ENCODE measurements at places on chromosomes 3 and 15.

GRCh38 chr15:57427367-57427821, 51.1 kb downstream of the CGNL1 start:
- no peak for DNase-seq

DNA sequence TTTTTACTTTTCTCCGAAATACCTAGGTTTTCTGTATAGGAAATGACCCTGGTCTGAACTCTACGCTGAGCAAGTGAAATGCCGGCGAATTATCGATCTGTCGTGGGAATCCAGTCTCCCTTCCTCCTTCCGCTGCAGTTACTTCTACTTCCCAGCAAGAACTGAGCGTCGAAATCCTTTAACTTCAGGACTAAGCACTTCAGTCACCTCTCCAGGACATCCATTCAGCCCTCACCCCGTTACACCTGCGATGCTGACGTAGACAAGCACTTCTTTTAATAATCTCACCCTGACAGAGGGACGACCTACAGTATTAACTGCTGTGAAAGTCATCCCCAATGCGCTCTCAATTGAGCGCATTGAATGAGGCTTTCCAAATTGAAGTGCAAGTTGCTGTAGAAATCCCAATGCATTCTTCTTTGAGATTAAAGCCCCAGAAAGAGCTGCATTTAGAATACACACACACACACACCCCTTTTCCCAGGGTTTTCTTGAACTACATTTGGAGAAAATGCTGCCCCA, 1.3 kb downstream of the TOP2B start:
- no peak for DNase-seq

DNA sequence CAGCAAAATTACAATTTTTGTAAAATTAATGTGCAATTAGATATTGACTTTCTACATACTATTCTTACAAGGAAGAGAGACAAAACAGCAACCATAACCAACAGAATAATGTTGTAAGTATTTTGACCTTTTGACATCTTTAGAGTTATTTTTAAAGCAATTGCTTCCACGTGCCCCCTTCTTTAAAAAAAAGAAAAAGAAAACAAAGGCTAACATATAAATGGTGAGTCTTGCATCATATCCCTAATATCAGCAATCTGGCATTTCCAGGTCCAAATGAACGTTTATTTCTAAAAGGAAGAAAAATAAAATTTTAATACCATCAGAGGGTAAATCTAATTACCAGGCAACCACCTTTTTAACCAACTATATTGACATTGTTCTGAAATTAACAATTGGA, 19.3 kb upstream of the STRIT1 start:
- no peak for DNase-seq

DNA sequence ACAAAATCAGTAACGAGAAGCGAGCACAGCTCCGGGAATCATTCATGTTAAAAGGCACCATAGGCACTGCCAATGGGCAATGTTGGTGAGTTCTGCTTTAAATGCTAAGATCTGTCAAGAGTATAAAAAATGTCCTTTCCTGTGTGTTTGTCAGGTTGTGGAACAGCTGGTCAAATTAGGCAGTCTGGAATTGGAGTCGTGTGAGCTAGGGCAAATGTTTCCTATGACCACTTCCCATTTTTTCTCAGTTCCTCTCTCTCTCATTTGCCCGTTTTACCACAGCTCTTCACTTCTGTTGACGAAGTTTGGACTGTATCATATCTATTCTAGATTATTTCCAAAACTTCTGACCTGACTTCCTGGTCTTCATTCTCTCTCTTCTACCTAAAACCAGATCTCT, 60.8 kb upstream of the GOLIM4 start:
- DNase-seq = no peak

DNA sequence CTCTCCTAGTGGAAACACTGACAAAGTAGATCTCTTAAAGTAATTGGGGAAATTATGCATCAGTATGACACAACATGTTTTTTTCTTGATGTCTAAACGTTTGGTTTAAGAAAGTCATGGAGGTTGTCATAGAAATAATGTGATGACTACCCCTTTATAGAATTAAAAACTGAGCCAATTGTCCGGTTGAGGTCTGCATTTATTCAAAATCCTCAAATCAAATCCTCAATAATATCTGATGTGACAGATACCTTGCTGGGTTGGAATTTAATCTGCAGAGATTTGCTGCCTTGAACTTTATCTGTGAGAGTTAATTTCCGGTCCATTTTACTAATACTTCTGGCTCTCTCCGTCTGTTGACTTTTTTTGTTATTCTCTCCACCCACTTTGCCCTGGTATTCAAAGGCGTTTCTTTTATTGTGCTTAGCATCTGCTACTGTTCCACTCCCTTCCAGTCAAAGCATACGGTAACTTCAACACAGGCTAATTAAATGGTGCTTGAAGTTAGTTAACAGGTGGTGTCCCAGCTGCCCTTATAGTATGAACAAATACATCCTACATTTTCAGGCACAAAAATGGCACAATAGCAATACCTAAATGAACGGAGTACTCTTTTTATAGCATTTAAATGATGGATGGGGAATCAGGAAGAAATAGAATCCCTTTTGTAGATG, 628.3 kb downstream of the ROBO1 start:
- DNase-seq = no peak

All from stimulated activated CD8-positive, alpha-beta memory T cell treated with anti-CD3 and anti-CD28 coated beads, Interleukin-4, amount 100 ng/mL, for 1 hour (primary cell).